ENCODE measurements at places on chromosomes 5 and 9.
A peak's percentile ranks its signal among the peaks of the same experiment; 100 is the strongest.

DNA sequence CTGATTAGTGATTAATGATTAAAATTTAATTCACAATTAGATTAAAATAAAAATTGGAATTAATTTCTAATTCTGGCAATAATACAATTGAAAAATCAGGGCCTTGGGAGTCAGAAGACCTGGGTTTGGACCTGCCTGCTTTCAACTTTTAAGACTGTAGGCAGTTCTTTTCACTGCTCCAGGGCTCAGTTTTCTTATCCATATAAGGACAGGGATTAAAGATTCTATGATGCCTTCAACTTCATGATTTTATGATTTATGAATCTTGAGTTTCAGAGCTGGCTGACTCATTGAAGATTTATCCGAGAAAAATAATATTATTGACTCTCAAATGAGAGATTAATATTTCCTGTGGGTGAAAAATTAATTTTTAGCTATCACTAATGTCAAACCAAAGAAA lies 208.6 kb upstream of the ANKH start:
- DNase-seq: no peak

DNA sequence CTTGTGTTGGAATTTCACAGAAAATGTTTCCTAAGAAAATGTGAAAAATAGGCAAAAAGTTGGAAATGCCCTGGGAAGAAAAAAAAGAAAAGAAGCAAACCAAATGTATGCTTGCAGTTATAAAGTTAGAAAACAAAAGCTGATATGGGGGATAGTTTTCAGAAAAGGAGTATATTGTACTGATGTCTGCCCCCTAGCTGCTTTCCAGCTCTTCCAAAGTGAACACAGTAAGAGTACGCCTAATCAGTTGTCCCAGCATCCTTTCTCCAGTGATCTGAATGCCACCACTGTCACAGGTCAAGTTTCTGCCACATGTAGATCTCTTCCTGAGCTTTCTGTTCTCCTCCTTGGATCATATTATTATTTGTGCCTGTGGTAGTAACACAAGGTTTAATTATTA lies 5.8 kb downstream of the TYRP1 start:
- DNase-seq: no peak

- no peak for DNase-seq
Observed at GRCh38 chr9:109996936-109997580, 210.9 kb downstream of the C9orf152 start.

DNA sequence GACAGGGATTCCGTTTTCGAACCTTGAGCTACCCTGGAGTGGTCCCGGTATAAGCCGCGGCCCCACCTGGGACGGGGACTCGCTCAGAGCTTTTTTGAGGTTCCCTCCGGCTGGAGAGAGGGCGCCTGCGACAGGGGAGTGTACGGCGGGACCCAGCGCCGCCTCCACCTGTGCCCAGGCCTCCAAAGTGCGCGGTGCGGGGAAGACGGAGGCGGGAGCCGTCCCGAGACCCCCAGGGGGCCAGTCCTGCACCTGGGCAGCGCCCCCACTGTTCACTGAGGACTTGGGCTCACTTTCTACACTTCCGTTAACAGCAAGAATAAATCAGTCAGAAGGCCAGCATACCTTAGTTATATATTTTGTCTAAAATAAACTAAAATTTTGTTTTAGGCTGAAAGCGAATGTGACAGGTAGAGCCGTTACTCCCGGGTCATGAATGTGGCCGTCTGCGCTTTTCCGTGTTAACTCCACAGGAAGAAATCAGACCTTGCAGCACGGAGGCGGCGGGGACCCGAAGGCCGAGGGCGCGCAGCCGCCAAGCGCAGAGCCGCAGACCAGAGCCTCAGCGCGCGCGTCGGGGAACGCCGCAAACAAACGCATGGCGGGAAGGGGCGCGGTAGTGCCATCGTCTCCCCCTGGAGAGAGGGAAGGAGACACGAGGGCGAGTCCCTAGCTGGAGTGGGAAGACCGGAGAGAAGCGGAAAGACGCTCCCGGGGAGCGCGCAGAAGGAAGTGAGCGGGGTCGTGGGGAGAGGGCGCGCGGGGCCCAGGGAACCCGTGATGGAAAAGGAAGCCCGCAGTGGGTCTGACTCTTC lies 14.1 kb downstream of the TRIM7 start:
- DNase-seq: peak; percentile 78

DNA sequence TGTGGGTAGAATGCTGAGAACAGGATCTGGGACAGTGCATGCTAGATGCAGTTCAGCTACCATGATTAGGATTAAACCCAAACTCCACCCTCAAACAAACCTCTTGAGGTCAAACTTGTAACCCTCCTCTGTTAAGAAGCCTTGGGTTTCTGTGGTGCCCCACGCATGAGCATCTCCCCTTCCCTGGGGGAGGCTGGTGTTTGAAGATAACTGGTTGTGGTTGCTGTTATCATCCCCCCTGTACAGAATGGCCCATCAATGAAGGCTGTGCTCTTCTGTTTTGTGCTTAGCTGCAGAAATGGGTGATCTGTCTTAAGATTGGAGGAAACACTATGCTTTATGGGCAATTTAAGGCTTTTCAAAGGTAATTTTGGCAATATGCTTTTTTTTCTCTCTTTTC lies 4.4 kb upstream of the DAB2IP start:
- no peak for DNase-seq

DNA sequence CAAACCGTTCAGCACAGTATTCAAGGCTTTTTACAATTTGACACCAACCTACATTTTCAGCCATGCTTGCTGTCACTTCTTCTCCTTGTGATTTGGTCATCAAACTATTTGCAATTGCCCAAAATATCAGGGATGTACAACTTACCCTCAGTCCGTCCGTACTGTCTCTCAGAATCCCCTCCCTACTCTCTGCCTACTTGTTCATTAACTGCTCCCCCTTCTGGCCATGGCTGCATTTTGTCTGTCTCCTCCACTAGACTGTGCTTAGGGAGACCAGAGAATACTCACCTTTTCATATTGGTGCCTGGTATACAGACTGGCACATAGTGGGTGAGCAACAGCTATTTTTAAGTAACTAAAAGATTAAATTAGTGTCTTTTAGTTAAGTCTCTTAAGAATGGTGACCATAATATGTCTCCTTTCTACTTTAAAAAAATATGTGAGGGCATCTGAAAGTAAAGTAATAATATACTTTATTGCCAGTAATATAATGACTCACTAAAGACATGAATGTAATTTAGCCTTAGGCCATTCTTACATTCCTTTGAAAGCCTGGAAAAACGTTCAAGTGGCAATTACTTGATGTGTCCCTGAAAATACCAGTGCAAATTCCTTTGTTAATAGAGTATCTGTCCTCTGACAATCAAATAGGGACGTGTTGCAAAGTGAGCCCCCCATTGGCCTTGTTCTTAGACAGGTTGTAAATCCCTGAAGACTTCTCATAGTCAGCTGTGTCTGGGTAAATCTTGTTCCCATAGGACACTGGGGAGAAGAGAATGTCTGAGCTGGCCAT lies 27.8 kb downstream of the PRLR start:
- peak; percentile 67 for DNase-seq

DNA sequence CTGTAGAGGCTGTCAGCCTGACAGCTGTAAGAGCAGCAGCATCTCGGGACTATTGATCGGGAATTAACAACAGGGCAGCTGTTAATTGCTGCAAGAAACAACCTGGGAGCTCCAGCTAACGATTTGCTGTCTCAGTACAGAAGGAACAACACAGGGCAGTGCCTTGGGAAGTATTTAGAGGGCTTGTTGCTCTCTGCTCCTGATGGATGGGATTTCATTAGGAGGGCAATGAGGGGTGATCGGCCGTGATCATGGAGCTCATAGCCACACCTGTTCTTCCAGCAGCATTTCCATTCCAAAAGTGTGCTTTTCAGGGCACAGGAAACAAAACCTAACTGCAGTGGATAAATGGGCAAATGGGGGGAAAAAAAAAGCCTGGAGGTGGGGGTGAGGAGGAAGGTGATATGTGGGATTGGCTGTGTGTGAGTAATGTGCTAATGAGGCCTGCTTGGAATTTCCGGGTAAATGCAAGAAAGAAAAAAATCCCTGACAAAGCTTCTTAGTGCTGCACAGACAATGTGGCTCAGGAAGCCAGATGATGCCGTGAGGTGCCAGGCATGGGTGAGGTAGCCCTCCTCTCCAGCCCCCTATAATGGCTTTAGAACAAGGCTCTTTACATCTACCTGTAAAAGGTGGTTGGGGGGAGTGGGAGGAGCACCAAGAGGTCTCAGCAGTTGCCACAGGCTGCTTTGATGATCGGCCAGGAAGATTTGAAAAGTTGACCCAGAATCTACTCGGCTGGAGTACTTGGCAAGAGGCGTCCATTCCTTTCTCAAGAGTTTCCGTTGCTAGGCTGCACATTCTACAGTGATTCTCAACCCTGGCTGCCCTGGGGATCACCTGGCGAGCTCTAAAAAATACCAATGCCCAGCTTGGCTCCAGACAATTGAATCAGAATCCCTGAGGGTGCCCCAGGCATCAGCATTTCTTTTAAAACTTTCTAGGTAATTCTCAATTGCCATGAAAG lies 139.5 kb upstream of the KLF9 start:
- DNase-seq: no peak

- peak; percentile 85 for DNase-seq
Observed at GRCh38 chr9:113578882-113579282, 115.4 kb downstream of the RGS3 start.

GRCh38 chr9:123835821-123836220 lies 94.1 kb downstream of the DENND1A start:
- DNase-seq: no peak

GRCh38 chr5:93794954-93795353 lies 53.6 kb upstream of the POU5F2 start:
- no peak for DNase-seq

- DNase-seq: no peak
Observed at GRCh38 chr5:178538741-178539229, 51.4 kb downstream of the COL23A1 start.

DNA sequence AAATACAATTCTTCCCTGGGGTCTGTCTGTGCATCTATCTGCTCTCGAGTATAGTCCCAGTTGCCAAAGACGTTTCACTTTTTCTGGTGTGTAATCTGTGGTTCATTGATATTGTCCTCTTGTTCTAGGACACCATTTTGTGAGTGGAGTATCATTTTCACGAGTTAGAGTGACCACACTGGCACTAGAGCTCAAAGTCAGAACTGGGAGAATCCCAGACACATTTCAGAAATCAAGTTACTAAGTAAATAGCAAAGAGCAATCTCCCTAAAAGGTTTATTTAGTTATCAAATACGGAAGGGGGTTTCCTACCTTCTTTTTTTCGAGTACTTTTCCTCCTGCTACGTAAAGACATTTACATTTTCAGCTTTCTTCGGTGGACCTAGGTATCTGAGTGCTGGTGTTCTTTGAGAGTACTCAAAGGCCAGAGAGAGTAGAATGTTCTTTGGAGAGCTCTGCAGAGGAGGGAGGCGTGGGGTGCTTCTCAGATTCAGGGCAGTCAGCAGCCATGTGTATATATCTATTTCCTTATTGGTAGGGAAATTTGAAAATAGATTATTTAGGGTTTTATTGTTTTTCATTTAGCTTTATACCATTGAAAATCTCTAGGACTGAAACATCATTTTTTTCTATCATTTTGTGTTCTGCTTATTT lies 8.9 kb upstream of the HSPA9 start:
- DNase-seq: no peak

GRCh38 chr9:101708855-101709254 lies 29.6 kb downstream of the GRIN3A start:
- DNase-seq: no peak

GRCh38 chr5:19240170-19240569 lies 747.8 kb downstream of the CDH18 start:
- peak; percentile 60 for DNase-seq

DNA sequence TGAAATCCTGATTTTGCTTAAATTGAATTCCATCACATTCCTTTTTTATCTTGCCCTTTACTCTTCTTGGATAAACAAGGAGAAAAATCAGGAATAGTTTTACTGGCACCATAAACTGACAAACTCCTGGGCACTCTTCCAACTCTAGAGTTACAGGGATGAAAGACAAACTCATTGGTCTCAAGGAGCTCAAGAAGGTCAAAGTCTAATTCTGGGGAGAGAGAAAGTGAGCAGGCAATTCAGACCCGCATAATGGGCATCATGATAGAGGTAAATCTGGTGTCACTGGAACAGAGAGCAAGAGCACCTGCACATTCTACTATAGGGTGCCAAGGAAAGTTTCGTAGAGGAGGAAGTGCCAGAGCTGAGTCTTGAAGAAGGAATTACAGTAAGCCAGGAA lies 64.8 kb downstream of the GRIN3A start:
- no peak for DNase-seq

- DNase-seq: peak; percentile 4
Observed at GRCh38 chr5:88952344-88952743, 69.4 kb upstream of the MEF2C start.

GRCh38 chr9:126307322-126308061 lies 19.1 kb upstream of the MVB12B start:
- DNase-seq: no peak

GRCh38 chr5:135255461-135256178 lies 143.4 kb downstream of the MACROH2A1 start:
- DNase-seq: no peak

DNA sequence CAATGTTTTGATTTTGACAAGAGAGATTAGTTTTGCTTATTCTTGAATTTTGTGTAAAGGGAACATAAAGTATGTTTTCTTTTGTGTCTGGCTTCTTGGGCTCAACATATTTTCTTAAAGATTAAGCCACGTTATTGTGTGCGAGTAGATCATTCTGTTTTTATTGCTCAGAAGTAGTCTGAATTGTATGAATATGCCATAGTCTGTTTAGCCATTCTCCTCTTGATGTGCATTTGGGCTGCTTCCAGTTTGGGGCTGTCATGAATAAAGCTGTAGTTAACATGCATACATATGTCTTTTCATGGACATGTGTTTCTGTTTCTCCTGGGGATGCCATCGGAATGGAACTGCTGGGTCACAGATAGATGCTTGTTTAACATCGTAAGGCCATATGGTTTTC lies 198.9 kb downstream of the FANCC start:
- peak; percentile 70 for DNase-seq

DNA sequence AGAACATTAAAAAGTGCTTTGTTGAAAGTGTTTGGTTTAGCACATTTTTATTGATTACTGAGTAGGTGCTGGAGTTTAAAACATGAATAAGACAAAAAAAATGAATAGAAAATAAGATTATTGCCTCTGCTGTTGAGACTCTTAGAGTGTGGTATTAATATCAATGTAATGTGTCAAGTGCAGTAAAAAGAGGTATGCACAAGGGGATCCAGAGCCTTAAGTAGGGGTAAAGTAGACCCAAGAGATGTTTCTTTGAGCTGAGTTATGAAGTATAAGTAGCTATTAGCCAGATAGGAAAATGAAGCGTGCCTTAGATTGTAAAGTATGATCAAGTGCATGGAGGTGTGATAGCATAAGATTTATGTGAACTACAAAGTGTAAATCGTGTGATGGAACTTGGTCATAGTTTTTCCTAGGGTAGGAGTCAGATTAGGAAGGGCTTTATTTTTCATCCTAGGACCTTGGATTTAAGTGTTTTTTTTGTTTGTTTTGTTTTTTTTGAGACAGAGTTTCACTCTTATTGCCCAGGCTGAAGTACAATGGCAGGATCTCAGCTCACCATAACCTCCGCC lies 45.2 kb downstream of the NSD1 start:
- DNase-seq: no peak

GRCh38 chr9:23278561-23278960 lies 547.5 kb downstream of the ELAVL2 start:
- peak; percentile 10 for DNase-seq

GRCh38 chr5:140217299-140218026 lies 42.5 kb downstream of the CYSTM1 start:
- DNase-seq: no peak
